Esophagus mucosa (tissue), 1 donor: ENCODE measurements at places on chromosomes 16 and 17. TPM values are rescaled to one million over a fixed set of nuclear protein-coding genes. Genes with fewer than 3 reads are reported as not detected.
A peak's percentile ranks its signal among the peaks of the same experiment; 100 is the strongest.

SLC5A10 gene
- total RNA-seq, result 0.64 TPM

DNA sequence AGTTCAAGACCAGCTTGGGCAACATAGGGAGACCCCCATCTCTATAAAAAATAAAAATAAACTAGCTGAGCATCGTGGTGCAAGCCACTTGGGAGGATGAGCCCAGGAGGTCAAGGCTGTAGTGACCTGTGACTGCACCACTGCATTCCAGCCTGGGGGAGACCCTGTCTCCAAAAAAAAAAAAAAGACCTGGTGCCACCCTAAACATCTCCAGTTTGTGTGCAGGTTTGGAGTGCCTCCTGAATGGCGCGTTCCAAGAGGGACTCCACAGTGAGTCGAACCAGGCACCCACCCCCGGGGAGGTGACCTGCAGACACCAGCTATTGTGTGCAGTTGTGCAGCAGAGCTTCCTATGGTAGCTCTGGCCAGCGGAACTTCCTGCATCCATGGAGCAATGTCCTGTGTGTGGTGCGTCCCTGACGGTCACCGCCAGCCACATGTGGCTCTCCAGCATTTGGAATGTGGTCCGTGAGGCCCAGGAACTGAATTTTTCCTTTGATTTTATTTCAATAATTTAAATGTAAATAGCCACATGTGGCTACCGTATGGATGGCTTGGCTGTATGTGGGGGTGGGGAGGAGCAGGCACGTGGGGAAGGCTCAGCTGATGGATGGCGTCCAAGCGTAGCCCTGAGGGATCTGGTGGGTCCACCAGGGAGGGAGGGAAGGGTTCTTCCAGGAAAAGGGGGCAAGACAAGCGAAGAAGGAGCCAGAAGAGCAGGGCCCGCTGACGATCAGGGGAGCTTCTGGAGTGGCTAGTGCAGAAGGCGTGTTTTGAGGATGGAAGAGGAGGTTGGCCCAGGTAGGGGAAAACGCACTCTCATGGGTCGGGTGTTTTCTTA lies 107.1 kb upstream of the GSE1 start:
- ATAC-seq, result no peak

MT1A gene
- 2.9 TPM for total RNA-seq

DNA sequence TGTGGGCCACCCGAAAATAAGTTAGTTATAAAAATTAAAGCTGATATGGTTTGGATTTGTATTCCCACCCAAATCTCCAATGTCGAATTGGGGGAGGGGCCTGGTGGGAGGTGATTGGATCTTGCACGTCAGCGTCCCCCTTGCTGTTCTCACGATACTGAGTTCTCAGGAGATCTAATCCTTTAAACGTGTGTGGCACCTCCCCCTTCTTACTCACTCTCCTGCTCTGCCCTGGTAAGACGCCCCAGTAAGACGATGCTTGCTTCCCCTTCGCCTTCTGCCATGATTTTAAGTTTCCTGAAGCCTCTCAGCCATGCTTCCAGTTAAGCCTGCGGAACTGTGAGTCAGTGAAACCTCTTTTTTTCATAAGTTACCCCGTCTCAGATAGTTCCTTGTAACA lies 35.4 kb downstream of the SYCE1L start:
- peak; percentile 41 for ATAC-seq

- no peak for ATAC-seq
Observed at GRCh38 chr17:37512442-37513068, 22.9 kb downstream of the DUSP14 start.

DNA sequence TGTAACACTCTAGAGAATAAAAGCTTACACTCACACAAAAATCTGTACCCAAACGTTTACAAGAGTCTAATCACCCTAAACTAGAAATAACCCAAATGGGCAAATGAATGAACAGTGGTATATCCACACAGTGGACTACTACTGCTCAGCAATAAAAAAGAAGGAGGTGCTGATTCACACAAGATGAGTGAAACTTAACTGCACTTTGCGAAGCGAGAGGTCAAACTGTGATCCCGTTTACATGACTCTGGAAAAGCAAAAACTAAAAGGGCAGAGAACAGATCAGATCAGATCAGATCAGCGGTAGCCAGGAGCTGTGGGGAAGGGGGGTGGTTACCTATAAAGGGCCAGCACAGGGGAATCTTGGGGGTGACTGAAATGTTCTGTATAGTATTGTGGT lies 113.4 kb downstream of the TRIM37 start:
- no peak for ATAC-seq

GRCh38 chr17:21475571-21475970 lies 99.4 kb downstream of the KCNJ12 start:
- no peak for ATAC-seq

- no peak for ATAC-seq
Observed at GRCh38 chr17:59289981-59290301, 41.5 kb upstream of the YPEL2 start.

- no peak for ATAC-seq
Observed at GRCh38 chr17:65395924-65396323, 165.5 kb downstream of the AXIN2 start.

GRCh38 chr17:34218748-34219147 lies 36.3 kb upstream of the CCL2 start:
- ATAC-seq, result no peak

HP gene
- 6.2 TPM for total RNA-seq

- peak; percentile 31 for ATAC-seq
Observed at GRCh38 chr16:7731141-7731540, 398.5 kb downstream of the RBFOX1 start.

PRM3 gene
- not detected for total RNA-seq

DNA sequence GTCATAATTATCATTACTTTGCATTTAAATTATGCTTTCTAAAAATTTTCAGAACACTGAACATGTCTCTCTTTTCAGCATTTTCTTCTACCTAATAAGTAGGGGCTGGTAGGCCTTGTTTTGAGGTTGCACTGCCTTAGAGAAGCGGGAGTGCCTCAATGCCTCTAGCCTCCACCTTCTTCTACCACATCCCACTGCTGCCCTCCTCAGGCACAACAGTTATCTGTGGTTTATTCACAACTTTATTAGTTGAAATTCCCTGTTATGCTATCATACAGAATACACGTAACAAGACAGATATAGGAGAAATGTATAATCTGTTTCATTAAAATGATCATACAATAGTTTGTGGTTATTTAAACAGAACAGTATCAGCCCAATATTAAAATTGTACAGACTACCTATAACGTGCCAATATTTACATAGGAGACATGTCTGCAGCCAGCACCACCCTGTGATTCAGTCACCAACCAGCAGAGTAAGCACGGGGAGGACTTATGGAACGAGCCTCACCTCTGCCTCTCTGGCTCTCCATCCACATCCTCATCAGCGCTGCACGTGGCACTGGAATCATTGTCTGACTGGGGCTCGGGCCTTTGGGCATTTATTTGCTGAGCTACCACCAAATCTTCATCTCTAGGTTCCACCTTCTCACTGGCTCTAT lies 101.2 kb downstream of the TTC19 start:
- ATAC-seq, result peak; percentile 63

- no peak for ATAC-seq
Observed at GRCh38 chr17:64972611-64973010, 53.3 kb upstream of the LRRC37A3 start.

GRCh38 chr17:59331929-59332748 lies 684 bp downstream of the YPEL2 start:
- ATAC-seq, result peak; percentile 6

DNA sequence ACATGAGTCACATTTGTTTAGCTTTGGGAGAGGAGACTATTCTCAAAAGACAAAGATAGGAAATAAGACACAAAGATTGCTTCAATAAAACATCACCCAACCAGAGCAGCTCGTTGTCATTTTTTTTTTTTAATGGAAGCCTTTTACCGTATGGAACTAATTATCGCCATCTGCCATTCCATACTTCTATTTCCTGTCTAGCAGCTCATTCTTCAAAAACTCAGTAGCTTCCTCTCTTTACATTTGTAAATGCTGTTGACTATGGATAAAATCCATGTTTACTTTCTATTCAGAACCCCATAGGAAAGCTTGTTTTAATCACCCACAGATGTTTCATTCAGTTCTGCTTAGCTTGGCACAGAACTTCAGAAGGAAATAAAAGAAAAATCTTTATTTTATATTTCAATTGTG lies 110.0 kb upstream of the PSMD7 start:
- ATAC-seq, result no peak

- no peak for ATAC-seq
Observed at GRCh38 chr16:66489818-66490217, 60.1 kb downstream of the TK2 start.

GRCh38 chr17:32566303-32566702 lies 79.5 kb downstream of the CDK5R1 start:
- ATAC-seq, result no peak

GRCh38 chr17:77810536-77810935 lies 148.0 kb upstream of the TNRC6C start:
- ATAC-seq, result no peak

ERI2 gene
- total RNA-seq, result 15.4 TPM

ABCA3 gene
- 1.2 TPM for total RNA-seq

- ATAC-seq, result no peak
Observed at GRCh38 chr17:80941743-80942422, 49.8 kb upstream of the CHMP6 start.

EVPL gene
- total RNA-seq, result 175 TPM

GRCh38 chr17:1558401-1558800 lies 4.2 kb downstream of the PITPNA start:
- ATAC-seq, result no peak

DNA sequence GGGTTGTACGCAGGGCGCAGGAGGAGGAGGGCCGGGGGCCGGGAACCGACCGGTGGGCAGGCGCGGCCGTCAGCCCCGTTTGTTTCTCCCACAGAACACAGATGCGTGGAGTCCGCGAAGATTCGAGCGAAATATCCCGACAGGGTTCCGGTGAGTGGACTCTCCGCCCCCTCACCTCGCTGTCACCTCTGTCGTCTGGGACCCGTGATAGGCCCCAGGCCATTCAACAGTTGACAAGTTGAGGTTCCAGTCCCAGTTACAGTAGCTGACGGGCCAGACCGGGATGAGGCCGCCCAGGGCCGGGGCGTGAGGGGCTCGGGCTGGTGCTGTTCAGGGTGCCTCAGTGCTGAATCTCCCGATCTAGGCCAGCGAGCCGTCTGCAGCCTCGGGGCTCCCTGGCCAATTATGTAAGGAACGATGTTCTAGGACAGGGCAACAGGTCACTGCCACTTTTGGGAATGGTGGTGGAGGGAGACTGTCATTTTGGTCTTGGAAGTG lies 628 bp downstream of the GABARAPL2 start:
- ATAC-seq, result peak; percentile 42

GRCh38 chr17:21089145-21089544 lies 37.6 kb upstream of the DHRS7B start:
- ATAC-seq, result no peak

DNA sequence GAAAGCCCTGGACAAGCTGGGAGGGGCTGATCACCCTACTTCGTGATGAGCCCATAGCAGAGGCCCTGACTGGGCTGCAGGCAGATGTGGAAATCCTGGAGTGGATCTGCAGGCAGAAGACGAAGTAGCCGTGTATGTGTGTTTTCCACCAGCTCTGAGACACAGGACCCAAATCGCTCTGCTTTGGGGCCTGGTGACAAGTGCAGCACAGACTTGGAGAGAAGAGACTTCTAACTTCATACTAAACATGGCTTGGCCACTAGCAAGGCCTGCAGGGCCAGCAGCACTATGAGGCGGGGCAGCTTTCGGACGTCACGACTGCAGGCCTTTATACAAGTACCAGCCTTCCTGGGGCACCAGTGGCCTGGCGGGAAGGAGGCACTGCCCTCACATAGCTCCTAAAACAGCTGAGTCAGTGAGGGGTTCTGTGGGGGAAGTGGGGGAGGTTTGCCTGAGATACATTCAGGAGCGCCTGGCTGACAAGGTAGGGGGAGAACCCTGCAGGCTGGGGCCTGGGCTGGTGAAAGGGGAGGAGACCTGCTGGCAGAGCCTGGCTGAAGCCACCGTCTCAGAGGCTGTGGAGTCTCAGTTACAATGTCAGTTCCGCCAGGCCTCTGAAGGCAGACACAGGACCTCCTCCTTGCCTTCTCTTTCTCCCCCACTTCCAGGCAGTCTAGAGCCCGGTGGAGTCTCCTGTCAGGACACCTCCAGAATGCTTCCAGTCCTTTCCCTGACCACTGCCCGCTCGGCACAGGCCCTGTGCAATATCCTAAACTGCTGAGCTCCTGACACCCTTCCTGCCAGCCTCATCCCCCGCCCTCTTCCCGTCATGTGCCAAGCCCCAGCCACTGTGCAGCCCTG lies 73.4 kb downstream of the WSB1 start:
- ATAC-seq, result no peak

- ATAC-seq, result no peak
Observed at GRCh38 chr16:66502020-66502913, 47.7 kb downstream of the TK2 start.

GRCh38 chr17:28725660-28726225 lies 290 bp downstream of the TLCD1 start:
- peak; percentile 37 for ATAC-seq
